Tibial artery (tissue), 4 donors: ENCODE measurements at places on chromosomes 6 and 20.

DNA sequence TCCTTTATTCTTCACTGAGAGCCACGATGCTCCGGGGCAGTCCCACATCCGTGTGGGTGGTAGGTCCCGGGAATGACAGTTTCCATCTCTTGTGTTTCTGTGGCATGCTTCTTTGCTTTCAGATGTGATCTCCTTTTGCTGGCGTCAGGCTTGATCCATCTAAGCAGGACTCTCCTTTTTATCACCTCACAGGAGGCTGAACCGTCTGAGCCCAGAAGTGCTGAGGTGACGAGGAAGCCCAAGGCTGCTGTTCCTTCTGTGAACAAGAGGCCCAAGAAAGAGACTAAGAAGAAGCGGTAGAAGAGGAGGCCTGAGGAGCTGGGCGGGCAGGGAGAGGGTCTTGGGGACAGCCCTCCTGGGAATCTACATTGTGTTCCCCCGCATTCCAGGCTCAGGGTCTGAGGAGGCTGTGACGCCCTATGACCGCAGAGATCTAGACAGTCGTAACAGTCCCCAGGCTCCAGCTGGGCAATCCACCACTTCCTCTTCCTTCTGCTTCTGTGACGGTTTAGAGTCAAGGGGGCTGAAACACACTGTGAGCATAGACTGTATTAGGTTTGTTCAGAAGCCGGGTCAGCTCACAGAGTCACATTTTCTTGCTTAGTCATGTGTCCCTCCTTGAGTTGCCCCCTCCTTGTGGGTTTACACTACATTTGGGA is 26.8 kb downstream of the MANBAL start:
- DNase-seq: no peak

- DNase-seq: no peak
Measured at GRCh38 chr20:22878166-22878565, 156.9 kb upstream of the SSTR4 start.

DNA sequence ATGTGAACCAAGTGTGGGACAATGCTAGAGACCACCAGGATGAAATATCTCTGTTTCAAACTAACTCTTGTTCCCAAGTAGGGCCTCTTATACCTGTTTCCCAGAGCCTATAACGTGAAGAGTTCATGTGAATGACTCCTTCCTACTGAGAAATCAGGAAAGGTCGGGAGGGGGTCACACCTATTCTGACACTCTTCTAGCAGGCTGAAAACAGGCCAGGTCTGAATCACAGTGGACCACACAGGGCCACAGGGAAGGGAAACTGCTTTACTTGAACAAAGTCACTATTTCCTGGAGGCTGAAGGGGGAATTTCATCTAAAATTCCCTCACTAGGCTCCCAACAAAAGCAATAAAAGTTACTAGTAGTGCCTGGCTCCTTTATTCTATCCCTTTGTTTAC is 88.4 kb upstream of the BMP2 start:
- DNase-seq: no peak

- DNase-seq: no peak
Measured at GRCh38 chr6:49692534-49692933, 20.8 kb downstream of the CRISP2 start.

DNA sequence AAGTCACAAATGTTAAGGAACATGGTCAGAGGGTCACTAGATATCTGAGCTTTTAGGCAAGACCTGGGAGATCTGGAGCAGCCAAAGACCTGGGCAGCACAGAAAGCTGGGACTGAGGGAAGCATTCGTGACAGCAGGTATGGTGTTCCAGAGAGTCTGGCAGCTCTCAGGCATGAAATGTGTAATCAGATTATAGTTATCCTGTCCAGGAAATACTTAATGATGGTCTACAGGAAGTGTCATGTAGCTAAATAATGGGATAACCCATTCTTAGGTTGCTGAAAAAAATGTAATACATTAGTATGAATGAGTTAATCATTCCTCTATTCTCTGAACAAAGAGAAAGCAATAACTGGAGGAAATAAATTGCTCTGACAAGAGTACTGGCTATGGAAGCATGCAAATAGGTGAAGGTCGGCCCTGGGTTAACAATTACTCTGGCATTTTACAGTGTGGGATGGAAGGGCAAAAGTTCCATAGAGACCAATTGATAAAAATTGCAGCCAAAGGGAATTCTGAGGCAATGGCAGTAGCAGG is 740.5 kb downstream of the CBLN4 start:
- no peak for DNase-seq

GRCh38 chr20:59596690-59597089 is 7.7 kb upstream of the PHACTR3 start:
- no peak for DNase-seq

- no peak for DNase-seq
Measured at GRCh38 chr6:42729731-42730130, 7.3 kb upstream of the PRPH2 start.
